NCI-H2029 treated with DMSO at 0.1 percent for 48 hours (cell line): ENCODE measurements at places on chromosomes 6 and 20.
A peak's percentile ranks its signal among the peaks of the same experiment; 100 is the strongest.

GRCh38 chr6:134962421-134962820 lies 12.5 kb upstream of the ALDH8A1 start:
- DNase-seq, result no peak

DNA sequence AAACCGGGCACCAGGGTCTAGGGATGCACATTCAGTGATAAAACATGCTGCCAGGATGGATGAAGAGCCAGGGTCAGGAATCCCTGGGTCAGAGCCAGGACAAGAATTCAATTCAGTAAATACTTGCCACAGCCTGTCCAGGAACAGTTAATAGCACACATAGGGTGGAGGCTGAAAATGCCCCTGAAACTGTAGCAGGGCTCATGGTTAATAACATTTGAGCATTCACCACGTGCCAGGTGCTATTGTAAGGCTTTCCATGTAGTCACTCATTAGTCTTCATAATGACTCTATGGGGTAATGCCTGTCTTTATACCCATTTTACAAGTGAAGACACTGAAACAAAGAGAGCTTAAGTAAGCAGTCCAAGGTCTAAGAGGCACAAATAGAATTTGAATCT lies 296.3 kb downstream of the LRFN2 start:
- no peak for DNase-seq

- no peak for DNase-seq
Observed at GRCh38 chr20:62980970-62981369, 25.8 kb downstream of the BHLHE23 start.

GRCh38 chr6:75150685-75151412 lies 55.0 kb downstream of the COL12A1 start:
- no peak for DNase-seq

- no peak for DNase-seq
Observed at GRCh38 chr6:73727114-73727513, 31.1 kb downstream of the CD109 start.

GRCh38 chr6:73694711-73695411 lies 1.1 kb upstream of the CD109 start:
- DNase-seq, result no peak

DNA sequence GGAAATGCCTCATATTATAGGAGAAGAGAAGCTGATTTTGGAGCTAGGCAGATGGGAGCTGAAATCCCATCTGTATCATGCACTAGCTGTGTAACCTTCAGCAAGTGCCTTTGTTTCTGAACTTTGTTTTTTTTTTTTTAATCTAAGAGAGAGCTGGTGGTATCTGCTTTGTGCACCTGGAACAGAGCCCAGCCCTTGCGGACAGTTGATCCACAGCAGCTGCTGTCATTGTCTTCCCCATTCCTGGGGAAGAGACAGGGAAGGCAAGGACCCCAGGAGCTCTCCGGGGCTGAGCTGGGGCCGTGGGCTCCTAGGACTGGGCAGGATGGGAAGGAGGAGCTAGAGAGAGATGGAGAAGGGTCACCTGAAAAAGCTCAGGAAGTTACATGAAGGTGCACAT lies 92.1 kb downstream of the SYNJ2 start:
- peak; percentile 6 for DNase-seq

- no peak for DNase-seq
Observed at GRCh38 chr6:152769993-152770392, 19.4 kb downstream of the VIP start.

DNA sequence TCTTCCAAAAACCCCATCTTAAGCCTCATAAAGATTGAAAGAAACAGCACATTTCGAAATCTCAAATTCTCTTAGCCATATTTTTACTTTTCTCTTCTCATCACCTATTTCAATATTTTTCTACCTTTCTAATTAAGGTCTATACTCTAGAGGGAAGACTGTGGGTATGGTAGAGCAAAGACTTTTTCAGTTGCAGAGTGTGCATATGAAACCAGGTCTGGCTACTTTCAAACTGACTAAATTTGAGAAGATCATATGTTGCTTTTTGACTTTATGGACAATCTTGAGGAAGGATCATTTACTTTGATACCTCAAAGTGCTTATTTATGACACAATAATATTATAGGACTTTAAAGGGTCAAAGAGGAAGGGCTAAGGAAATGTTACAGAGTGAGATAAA lies 20.7 kb downstream of the FILIP1 start:
- no peak for DNase-seq

- no peak for DNase-seq
Observed at GRCh38 chr6:160431226-160431625, 83.0 kb downstream of the SLC22A3 start.

- no peak for DNase-seq
Observed at GRCh38 chr6:42692137-42692911, 30.1 kb downstream of the PRPH2 start.

- no peak for DNase-seq
Observed at GRCh38 chr20:881051-881782, 34.9 kb downstream of the ANGPT4 start.

DNA sequence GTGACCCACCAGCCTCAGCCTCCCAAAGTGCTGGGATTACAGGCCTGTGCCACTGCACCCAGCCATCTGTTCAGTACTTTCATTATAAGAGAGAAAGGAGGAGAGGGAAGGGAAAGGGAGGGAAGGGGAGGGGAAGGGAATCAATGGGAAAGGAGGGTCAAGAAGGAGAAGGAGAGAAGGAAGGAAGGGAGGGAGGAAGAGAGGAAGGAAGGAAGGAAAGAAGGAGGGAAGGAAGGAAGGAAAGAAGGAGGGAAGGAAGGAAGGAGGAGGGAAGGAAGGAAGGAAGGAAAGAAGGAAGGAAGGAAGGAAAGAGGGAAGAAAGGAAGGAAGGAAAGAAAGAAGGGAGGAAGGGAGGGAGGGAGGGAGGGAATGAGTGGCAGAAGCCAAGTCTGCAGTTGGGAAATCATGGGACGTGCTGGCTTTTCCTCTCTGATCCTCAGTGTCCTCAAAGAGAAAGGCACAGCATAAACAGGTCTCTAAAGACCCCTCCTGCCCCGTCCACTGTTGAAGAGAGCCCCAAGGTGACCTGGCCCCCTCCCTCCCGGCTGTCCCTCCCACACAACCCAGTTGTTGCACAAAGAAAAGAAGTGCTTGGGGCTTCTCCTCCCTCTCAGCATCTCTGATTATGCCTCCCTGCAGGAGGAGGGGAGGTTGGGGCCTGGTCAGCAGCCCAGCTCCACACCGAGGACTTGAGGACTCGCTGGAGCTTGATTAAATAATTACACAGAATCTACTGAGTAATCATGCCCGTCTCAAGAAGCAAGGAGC lies 69.1 kb upstream of the TOP1 start:
- DNase-seq, result no peak

- DNase-seq, result peak; percentile 69
Observed at GRCh38 chr20:36538026-36538722, 3.1 kb upstream of the MYL9 start.

DNA sequence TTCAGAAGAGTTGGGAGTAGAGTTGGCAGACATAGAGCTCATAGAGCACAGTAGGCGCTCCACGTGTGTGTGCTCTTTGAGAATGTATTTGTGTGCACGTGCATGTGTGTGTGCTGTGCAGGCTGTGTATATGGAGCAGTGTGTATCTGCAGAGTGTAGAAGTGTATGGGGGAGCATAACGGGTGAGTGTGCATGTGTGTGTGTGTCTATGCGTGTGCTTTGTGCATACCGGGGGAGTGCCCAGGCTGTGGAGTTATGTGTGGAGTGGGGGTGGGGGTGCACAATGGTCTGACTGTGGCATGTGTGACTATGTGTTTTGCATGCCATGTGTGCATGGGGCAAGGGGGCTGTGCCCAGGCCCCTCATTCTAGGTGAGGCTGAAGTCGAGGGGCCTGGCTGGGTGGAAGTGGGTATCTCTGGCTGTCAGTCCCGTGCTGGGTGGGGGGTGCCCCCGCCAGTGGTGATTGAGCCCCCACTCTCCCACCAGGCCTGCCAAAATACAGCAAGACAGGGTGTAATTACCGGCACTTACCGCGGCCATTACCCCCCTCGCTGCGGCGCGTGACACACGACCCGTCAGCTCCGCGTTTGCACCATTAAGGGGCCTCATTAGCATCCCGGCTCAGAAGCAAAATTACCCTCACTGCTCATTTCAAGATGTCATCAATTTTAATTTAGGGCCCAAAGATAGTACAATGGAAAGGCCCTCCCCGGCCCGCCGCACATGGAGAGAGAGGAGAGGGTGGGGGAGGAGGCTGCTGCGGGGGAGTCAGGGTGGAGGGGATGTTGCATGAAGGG lies 39.1 kb downstream of the MDFI start:
- no peak for DNase-seq

DNA sequence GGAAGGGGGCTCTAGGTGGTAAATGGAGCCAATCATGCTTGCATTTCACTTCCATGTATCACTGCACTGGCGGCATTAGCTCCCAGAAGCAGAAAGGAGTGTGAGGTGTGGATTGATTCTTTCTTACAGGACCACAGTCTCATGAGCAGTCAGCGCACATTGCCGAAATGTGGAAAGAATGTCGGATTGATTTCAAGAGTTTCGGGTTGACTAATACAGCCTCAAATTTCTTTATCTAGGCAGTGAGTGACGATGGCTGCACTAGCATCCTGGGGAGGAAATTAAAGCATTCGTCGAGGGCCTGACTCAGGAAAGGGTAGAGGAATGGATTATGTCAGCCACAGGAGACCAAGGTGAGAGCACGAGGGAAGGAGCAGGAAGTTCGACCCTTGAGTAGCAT lies 222.8 kb upstream of the CDYL start:
- DNase-seq, result no peak

GRCh38 chr6:40845553-40845952 lies 193.5 kb downstream of the UNC5CL start:
- DNase-seq, result no peak

DNA sequence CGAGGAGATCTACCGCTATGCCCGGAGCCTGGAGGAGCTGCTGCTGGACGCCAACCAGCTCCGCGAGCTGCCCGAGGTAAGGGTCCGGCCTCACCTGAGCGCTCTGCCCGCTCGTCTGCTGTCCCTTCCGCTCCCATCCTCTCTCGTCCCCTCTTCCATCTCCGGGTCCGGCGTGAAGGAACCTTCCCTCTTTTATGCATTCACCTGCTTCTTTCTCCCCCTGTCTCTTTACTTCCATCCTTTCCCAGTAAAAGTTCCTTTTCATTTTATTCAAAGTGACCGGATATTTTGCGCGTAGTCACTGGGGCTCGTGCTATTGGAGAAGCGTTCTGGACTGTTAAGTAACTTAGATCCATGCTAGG lies 516 bp downstream of the LRRC1 start:
- DNase-seq, result no peak

DNA sequence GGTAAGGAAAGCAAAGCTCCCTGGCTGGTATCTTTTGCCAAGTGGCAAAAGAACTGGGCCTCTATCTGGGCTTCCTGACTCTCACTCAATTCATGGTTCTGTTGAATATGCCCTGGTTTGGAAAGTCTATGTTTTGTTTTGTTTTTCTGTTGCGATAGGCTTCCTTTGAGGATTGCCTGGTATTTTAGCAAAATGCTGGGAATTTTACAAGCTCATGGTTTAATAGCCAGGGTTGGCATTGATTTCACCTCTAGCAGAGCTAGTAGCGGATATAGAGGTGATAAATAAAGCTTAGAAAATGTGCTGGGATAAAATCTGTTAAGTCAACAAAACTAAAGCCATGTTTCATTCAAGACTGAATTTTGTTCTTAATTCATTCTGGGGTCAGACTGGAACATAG lies 109.9 kb downstream of the RNF144B start:
- no peak for DNase-seq

GRCh38 chr20:47054945-47055344 lies 160.3 kb downstream of the EYA2 start:
- no peak for DNase-seq

DNA sequence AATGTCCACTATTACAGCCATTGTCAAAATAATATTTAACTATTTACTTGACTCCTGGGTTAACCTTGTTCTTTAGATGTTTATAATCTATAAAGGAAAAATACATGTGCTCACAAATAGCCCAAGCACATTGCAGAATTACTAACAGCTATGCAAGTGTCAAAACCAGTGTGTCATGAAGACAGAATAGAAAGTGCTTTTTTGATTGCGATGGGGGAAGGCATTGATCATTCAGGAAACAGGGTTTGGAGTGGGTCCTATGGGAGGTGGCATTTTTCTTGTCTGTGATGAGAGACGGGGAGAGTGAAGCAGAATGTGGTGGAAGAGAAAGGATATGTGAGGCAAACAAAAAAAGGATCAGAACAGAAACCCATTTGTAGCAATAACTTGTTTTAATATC lies 1.0 kb upstream of the AGPAT4 start:
- no peak for DNase-seq

DNA sequence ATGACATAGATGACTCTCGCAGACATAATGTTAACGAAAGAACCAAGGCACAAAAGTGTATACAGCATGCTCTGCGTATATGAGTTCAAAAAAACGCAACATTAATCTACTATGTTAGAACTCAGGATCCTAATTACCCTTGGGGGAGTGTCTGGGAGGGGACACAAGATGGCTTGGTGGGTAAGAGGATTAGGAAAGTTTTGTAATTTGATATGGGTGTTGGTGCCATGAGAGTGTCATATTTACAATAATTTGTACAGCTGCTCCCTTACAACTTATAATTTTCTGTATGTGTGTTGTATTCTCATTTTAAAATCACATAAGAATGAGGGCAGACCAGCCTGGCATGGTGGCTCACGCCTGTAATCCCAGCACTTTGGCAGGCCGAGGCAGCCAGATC lies 38.6 kb downstream of the TFEB start:
- DNase-seq, result no peak

- DNase-seq, result no peak
Observed at GRCh38 chr6:85405853-85406198, 44.1 kb upstream of the NT5E start.

- DNase-seq, result peak; percentile 84
Observed at GRCh38 chr6:123804014-123804786, 535 bp downstream of the NKAIN2 start.

DNA sequence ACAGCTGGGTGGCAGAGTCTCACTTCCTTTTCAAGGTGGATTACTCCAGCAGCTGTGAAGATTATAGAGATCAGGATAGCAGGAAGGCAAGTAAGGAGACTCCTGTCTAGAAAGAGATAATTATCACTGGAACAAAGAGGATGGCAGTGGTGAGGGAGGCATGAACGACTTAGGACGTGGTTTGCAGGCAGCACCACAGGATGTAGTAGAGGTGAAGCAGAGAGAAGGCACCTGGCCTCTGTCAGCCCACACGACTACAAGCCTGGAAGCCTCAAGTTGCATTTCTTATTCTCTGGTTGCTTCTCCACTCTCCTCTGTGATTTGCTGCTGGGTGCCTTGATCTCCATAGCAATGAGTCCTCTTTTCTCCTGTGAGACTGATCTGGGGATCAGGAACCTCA lies 62.7 kb downstream of the TSHZ2 start:
- no peak for DNase-seq
